ENCODE measurements at places on chromosomes 3 and 15. TPM values are rescaled to one million over a fixed set of nuclear protein-coding genes. Genes with fewer than 3 reads are reported as not detected.

GRCh38 chr3:196763179-196763578 lies 23.5 kb downstream of the PAK2 start:
- DNase-seq = no peak

- no peak for DNase-seq
Measured at GRCh38 chr3:6229778-6230410, 631.0 kb upstream of the GRM7 start.

- DNase-seq = no peak
Measured at GRCh38 chr3:8200996-8201395, 300.6 kb upstream of the LMCD1 start.

DNA sequence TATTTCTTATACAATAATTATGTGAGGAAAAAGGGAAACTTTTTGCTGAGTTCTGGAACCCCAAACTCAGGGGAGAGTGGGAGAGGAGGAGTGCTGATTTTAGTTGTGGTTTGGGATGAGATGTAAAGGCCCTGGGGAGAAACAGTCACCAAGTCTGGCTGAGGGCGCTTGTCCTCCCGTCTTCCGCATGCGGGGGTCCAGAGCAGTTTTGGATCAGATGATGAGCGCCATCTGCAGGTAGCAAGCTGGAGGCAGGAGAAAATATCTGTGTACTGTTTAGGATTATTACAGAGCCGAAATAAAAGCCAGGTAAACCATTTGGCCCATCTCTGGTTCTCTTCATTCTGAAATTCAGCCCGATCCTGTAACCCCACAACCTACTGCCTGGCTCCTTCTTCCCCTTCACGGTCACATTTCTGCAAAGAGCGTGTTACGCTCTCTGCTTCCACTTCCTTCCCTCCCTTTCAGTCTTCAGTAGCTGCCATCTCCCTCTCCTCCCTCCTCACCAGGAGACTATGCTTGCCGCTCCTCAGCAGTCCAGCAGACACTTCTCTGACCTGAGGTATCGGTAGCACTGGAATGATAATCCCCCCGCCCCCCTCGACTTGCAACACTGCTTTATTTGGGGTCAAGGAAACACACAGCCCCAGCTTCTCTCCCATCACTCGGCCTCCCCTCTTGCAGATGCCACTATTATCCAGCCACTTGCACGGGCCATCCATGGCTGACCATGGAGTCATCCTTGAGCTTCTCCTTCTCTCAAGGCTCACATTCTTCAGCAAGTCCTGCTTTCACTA lies 1.4 kb upstream of the PARP14 start:
- DNase-seq = peak; percentile 84

DNA sequence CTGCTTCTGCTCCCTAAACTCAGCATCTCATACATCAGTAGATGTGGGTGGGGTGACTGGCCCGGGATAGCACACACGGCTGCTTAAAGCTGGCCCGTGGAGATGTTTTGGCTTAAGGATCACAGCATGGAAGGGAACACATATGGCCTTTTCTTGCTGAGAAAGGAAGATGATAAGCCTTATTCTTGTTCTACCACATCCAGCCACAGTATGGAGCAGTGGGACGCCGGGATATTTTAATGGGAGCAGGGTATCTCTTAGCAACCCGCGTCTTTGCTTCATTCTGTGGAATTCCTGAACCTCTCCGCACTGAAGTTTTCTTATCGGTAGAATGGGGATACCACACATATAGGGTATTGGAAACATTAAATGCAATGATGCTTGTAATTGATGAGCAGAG lies 94.1 kb upstream of the PROK2 start:
- no peak for DNase-seq

DNA sequence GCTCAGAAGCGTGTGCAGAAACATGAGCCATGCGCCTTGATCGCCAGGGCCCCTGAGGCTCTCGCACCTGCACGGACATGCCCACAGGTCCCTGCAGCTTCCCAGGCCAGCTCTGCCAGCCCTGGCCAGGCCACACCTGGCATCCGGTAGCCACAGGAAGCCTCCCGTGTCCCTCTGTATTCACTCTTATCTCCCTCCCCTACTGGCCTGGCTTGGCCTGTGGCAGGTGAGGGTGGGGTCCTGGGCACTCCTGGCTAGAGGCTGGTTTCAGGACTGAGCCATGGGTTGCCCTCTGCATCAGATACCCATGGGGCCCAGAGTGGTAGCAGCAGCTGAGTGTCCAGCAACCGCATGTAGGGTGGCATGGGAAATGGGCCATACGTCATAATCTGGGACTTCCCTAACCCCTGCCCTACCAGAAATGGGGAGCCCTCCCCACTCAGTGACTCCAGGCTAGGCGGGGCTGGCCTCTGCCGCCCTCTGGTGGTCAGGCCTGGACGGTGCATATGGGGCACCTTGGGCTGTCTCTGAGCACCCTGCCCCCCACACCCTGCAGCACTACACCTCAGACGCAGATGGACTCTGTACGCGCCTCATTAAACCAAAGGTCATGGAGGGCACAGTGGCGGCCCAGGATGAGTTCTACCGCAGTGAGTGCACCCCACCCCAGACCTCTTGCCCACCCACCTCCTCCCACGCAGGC lies 12.6 kb upstream of the LMAN1L start:
- DNase-seq = peak; percentile 81

DNA sequence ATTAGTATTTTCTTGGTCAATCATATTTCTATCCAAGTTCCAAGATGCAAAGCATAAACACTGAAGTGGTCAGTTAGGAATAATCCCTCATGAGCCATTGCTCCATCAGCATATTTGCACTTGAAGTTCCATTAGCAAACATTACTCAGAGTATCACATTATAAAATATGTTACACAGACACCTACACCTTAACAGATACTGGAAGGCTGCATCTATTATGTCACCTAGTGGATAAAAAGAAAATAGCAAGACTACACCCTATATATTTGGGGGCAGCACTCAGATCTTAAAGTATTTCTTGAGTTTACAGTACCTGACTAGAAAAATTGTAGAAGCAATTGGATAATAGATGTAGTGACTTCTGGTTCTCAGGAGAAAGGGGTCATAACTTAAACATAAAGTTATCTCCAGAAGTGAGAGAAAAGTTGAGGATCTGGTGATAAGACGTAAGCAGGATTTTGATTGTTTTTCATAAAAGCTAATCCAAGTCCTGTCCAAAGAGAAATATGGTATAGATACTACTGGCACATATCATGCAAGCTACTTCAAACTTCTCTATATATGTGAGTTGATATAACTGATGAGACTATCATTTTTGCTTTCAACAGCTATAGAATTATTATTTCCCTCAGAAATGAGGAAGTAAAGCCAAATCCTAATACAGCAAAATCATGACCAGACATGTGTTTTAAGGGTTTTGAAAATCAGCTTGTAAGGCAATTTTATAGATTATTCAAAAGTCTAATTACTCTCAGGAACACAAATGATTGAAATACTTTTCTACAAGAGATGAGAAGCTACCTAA lies 422.2 kb downstream of the GBE1 start:
- DNase-seq = no peak

DNA sequence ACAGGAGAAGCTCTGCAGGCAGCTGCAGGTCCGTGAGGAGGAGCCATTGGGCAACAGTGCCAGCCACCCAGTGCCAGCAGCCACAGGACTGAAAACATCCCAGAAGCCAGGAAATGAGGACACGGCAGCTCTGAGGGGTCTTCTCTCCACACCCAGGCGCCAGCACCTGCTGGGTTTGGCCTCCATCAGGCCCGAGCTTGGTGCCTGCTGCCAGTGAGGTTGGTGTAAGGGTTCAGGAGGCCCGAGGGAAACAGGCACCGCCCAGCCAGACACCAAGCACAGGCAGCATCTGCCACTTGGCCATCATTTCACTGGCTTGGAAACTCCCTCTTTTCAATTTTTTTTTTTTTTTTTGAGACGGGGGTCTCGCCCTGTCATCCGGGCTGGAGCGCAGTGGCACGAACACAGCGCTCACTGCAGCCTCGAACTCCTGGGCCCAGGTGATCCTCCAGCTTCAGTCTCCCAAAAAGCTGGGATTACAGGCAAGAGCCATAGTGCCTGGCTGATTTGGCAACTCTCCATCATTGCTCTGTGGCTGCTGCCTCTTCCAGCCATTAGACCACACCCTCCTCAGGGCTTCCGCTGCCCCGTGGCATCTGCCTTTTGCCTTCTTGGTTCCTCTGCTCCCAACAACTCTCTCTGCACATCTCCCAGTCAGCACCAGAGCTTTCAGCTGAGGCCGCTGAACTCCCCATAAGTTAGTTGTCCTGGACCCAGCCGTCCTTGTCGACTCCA lies 1.5 kb upstream of the ITIH3 start:
- no peak for DNase-seq

DNA sequence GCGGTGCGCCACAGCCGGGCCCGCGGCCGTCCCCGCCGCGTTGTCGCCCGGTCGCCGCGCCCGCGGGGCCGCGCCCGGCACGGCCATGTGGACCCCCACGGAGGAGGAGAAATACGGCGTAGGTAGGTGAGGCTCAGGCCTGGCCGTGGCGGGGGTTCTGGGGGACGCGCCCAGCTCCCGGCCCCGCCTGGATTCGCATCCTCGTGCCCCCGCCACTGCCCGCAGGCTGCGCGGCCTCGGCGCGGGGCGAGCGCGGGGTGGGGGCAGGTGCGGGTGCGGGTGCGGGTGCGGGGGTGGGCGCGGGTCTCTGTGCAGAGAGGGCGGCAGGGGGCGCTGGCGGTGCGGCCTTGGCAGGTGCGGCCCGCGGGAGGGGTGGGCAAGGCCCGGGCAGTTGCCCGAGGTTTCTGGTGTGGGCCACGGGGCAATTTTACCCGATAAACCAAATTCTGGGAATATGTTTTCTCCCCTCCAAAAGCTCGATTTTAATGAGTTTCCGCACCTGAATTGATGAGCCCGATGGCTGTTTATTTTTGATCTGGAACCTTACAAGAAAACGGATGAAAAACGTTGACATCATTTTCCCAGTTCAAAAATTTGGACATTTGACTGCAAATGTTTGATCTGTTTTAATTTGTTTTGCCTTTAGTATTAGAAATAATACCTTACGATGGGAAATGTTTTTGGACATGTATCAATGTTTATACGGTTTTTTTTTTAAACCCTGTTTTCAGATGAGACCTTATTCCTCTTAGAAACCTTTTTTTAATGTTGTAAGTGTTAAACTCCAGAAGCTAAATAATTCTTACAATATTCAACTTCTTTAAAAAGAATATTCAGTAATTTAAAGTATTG lies 678 bp downstream of the DOCK3 start:
- DNase-seq = peak; percentile 78

- DNase-seq = peak; percentile 85
Measured at GRCh38 chr3:48428572-48429316, 1.1 kb downstream of the PLXNB1 start.

- no peak for DNase-seq
Measured at GRCh38 chr3:2261747-2262146, 163.1 kb downstream of the CNTN4 start.

DNA sequence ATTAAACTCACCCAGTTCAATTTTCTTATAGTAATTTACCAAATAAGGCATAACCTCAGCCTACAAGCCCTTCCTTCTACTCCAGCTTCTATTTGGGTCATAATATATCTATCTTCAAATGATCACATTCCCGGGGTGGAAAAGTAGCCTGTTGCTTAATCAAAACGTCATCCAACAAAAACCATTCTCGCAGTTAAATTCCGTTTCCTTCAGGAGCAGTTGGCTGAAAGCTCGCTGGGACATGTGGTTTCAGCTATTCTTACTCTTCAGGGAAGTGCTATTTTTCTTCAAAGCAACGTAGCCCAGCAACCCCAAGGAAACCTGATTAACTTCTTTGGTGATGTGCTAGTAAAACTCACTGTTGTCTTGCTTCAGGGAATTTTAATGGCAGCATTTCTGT lies 59.6 kb downstream of the MAGI1 start:
- no peak for DNase-seq

DNA sequence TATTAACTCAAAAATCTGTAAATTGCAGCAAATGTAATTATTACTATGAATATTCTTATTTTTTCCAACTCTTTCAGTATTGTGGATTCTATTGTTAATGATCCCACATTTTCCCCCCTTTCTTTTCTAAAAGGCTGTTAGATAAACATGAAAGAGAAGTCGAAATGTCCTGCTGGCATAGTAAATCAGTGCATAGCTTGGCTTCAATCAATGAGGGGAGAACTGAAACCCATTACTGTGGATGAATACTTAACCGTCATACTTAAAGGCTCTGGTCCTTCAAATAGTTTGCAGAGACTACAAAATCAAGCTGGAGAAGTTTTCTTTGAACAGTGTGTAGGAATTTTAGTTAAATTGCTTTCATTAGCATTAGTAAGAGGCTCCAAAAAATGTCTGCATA lies 667.9 kb downstream of the CADM2 start:
- DNase-seq = no peak

DNA sequence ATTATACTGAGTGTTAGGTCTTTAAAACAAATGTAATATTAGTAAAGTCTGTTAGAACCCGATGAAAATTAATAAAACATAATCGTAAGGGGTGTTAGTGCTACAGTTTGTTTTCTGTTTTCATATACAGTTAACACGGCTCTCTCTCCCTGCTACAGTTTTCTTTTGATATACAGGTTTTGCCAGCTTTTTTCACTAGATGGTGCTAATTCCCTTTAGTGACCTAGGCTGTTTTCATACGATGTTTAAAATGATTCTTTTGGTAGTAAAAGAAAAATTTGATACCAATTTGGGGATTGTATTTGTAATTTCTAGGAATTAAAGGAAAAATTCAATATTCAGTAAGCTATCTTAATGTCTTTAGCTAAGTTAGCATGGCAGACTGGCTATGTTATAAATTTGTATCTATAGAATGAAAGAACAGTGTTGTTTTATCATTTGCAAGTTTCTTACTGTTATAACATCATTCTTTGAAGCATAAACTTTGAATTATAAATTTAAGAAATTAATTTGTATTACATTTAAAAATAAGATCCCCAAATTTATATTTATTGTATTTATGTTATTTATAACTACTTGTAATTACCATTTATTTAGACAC lies 11.5 kb downstream of the APH1B start:
- DNase-seq = no peak

DNA sequence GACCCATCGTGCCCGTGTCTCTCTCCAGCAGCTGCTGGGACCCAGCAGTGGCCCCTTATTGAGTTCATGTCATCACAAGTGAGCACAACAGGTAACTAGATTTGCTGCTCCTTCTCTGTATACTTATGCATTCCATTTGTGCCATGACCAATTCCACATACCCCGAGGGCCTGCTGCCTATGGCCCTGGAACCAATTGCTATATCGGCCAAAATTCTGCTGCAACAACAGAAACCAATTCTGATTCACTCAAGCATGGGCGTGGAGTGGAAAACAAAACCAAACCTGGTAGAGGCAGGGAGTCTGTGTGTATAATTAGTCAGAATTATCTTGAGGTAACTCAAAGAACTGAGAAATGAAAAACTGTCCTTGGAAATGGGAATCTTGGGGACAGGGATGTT lies 516.6 kb downstream of the EPHB1 start:
- peak; percentile 36 for DNase-seq

Gene SCN5A
- total RNA-seq = 0.72 TPM

Gene NR1I2
- total RNA-seq = 0.38 TPM

Gene NR2E3
- total RNA-seq = 0.19 TPM

Gene TGM5
- total RNA-seq = not detected

Gene JAGN1
- 30.3 TPM for total RNA-seq

Gene LMAN1L
- total RNA-seq = not detected

Gene NRG4
- 0.35 TPM for total RNA-seq

Gene SCAANT1
- not detected for total RNA-seq

Gene SLC38A3
- 1.6 TPM for total RNA-seq
